ENCODE measurements at places on chromosomes 16 and 17.

DNA sequence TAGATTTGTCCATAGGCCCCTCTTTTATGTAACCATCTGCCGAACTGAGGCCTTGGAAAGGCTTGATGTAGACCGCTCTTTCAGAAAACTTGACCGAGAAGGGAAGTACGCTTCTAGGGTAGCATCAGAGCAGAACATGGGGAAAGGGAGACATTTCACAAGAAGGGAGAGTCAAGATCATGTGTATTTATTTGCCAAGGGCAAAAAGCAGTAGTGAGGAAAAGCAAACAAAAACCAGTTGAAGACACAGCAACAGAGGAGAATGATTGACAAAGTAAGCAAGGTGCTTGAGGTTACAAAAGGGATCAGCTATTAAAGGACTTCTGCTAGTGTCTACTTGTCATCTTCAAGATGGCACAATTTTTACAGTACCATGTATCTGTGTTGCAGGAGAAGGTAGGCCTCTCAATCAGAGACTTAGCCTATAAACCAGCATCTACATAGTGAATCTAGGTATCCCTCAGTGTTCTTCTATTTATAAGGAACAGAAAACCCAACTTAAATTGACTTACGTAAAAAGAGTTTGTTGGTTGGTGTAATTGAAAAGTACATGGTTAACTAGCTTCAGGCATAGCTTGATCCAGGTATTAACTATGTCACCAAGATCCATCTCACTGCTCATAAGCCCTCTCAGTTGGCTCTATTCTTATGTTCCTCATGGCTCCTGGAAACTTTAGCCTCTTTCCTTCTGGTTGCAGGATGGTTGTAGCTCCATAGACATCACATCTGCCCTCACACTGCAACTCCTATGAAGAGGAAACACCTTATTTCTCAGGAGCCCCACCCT, 288.4 kb downstream of the IRX3 start:
- DNase-seq, result no peak

DNA sequence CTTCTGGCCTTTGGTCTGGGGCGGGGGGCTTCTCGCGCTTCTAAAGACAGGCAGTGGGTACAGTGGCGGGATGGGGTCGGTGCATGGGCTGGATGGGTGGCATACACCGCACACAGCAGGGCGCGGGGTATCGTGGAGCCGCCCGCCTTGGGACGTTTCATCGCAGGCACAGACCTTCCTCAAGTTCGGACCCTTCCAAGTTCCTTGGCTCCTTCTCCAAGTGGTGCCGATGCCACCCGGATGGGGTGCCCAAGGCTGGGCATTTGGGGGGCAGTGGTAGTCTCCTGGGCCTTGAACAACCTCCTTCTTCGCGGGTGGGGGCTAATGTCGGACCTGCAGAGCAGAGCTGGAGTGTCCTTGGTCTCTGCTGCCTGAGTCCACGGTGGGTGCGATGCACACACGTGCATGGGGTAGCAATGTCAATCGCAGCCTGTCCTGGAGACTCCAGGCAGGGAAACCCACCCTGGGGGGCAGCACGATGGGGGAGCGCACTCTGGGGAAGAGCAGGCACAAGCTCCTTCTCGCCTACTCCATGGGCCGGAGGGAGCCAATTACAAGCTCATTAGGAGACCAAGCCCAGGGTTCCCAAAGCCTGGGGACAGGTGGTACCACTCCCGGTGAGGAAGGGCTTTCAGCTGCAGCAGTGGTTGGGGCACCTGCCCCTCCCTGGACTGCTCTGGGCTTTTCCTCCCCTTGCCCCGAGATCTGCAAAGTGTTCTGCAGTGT, 686 bp upstream of the MTSS2 start:
- DNase-seq, result no peak

DNA sequence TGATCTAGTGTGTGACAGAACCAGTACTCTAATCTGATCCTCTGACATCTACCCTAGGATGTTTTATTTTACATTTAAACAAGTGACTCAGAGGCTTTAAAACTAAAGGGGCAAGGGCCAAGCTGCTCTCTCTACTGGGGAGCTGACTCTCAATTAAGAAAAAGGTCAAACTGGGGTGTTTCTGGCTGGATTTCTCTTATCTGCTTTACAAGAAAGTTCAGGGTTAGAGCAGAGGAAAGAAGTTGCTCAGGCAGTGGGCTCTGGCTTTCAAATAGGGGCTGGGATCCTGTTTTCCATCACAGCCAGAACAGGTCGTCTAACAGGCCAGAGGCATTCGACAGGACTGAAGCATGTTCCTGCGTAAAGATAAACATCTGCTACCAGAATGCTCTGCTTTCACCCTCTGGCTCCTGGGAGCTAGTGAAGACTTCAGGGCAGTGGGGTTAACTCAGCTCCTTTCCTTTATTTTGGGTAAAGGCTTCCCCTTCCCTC, 8.5 kb downstream of the MMP28 start:
- no peak for DNase-seq

GRCh38 chr17:50262001-50262794, 12.1 kb upstream of the TMEM92 start:
- DNase-seq, result no peak

DNA sequence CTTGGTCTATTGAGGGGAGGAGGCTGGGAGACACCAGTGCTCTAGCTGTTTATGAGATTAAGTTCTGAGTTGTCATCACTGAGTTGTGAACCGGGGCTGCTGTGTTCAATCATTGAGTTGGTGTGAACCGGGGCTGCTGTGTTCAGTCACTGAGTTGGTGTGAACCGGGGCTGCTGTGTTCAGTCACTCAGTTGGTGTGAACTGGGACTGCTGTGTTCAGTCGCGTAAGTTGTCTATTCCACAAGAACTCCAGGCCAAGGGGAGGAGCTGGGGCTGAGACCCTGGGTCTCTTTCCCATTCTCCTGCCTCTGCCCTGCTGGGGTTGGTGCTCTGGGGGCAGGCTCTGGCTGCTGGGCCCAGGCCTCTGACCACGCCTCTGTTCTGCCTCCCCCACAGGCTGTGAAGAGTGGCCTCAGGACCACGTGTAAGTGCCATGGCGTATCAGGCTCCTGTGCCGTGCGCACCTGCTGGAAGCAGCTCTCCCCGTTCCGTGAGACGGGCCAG, 24.5 kb downstream of the WNT9B start:
- no peak for DNase-seq

DNA sequence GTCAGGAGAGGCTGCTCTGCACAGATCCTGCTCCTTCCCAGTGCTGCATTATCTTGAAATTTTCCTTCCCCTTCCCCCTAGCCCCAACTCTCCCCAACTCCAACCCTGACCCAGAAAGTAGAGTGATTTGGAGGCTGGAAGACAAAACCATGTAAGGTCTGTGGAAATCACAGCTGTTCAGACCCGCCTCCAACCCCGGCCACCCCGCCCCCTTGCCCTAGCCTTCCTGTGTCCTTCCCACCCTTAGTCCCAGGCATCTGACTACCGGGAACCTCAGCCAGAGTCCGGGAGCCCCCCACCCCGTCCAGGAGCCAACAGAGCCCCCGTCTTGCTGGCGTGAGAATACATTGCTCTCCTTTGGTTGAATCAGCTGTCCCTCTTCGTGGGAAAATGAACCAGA, at the start of gene AOC3:
AOC3 (plus strand) TSS at position 246 of the 400 bp plus-strand sequence; CDS start at position 391, 145 bp downstream.
- DNase-seq, result no peak

DNA sequence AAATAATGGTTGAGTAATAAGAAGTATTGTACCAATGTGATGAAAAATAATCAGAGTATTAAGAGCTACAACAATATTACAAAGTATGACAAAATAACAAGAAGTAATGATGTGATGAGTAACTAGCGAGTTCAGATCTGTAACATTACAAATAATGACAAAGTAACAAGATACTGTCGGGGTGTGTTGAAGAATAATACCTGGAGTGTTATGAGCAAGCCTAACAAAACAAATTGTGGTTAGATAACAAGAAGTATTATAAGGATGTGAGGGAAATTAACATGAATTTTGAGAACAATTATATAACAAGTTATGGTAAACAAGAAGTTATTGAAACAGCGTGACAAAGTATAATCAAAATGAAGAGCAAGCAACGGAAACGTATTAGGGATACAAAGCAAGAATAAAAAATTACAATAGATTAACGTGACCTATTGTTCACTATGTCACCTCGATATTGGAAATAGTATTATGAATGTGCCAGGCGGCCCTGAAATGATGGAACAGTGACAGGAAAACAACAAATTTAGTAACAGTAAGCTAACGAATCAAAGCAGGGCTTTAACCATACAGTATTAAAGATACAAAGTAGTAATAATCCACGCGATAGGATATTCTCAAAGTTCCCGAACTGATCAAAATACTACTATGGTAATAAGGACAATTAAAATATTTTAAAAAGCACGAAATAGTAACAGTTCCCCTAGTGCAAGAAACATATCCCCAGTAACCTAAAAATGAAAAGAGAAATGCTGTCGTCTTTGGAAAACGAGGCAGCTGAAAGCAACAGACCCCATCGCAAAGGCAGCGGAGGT, 1.6 kb downstream of the TBX4 start:
- no peak for DNase-seq

DNA sequence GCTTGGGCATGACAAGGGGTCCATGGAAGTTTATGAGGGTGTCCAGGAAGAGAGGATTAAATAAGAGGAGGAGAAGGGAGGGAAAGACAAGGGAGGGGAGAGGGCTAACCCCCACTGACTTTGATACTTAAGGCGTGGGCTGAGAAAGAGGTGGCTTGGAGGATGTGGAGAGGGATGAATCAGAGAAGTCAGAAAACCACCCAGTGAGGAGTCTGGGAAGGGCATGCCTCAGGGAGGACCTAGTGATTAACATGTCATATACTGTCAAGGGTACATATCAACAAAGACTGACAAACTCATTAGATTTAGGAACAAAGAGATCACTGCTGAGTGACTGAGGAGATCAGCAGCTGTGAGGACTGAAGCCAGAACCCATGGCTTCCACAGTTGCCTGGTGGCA, 145.4 kb downstream of the IRX5 start:
- no peak for DNase-seq

DNA sequence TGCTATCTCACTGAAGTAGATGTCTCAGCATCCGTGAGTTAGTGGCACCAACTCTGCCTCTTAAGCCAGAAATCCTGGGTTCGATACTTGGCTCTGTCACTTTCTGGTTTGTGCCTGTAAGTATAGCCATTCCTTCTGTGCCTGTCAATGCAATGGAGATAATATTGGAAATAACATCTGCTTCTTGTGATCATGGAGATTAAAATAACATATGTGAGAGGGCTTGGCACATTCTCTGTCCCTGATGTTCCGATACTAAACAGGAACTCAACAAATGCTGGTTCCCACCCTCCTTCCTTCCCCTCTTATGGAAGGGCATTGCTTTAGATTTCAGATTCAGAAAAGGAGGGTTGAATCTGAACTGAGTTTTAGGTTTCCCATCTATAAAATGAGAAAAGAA, 39.8 kb downstream of the TBX4 start:
- no peak for DNase-seq

DNA sequence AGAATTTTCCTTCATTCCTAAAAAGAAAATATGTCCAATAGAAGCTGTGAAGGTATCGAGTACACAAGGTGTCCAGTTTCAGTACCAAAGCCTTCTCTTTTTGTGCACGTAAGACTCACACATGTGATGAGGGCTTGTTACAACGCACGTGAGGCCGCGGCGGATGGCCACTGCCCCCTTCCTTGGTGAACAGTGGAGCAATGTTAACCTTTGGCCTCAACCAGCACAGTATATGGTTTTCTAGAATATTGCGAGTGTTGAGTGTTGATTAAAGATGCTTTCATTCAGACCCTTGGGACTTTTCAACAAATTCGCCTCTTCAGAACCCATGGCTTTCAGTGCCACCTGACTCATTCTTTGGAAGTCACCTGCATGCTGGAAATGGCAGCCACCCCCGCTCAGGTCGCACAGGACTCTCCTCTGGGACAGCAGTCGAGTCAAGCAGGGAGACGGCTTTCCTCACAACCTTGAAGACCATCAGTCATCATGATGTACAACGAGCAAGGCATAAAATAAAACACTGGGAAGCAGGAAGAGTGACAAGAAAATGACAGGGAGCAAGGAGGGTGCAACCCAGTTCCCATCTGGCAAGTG, 14.5 kb downstream of the MAP1LC3B start:
- no peak for DNase-seq

DNA sequence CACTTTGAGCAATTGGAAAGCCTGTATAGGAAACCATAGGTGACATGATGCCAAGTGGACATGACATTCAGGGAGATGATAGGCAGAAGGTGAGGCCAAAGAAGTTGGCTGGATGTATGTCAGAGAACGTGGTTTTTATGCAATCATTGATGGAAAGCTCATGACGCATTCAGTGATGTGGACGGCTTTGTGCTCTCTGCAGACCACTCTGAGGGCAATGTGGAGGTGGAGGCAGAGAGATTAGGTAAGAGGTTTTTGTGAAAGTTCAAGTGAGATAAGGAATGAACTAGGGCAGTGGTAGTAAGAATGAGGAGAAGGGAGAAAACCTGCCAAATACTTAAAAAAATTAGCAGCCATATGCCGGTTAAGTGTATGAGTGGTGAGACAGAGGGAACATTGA, 99.0 kb downstream of the PRKCA start:
- no peak for DNase-seq

DNA sequence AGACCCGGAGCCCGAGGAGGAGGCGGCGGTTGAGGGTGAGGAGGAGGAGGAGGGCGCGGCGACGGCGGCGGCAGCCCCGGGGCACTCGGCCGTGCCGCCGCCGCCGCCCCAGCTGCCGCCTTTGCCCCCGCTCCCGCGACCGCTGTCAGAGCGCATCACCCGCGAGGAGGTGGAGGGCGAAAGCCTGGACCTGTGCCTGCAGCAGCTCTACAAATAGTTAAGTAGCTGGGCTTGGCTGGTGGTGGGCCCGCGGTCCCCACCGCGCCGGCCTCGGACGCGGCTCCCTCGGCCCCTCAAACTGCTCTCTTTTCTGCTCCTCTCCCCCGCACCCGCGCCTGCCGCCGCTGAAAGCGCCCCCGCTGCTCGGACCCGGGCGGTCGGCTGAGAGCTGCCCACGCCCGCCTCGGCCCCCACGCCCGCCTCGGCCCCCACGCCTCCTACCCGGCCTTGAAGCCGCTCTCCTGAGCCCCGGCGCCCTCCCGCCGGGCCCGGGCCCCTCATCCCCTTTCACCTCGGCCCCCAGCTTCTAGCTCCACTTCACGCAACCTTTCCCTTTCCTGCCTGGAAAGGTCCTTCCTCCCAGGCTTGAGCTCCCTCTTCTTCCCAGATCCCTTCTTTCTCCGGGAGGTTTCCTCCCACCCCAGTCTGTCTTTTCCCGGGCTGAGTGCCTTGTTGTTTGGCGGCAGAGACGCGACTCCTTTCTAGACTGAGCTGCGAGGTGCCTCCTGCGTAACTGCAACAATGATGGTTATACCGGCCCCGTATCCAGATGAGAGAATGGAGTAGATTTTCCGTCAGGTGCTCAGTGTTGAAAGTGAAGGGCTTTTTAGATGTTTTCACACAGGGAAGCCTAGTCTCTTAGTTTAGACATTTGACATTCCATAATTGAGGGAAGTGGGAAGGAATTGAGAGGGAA, 850 bp downstream of the PPM1E start:
- DNase-seq, result no peak

GRCh38 chr17:20121359-20122253, 112.4 kb downstream of the SPECC1 start:
- peak; percentile 37 for DNase-seq

All from GM12864 (cell line).